ENCODE measurements at places on chromosomes 1 and 21.
A peak's percentile ranks its signal among the peaks of the same experiment; 100 is the strongest.

DNA sequence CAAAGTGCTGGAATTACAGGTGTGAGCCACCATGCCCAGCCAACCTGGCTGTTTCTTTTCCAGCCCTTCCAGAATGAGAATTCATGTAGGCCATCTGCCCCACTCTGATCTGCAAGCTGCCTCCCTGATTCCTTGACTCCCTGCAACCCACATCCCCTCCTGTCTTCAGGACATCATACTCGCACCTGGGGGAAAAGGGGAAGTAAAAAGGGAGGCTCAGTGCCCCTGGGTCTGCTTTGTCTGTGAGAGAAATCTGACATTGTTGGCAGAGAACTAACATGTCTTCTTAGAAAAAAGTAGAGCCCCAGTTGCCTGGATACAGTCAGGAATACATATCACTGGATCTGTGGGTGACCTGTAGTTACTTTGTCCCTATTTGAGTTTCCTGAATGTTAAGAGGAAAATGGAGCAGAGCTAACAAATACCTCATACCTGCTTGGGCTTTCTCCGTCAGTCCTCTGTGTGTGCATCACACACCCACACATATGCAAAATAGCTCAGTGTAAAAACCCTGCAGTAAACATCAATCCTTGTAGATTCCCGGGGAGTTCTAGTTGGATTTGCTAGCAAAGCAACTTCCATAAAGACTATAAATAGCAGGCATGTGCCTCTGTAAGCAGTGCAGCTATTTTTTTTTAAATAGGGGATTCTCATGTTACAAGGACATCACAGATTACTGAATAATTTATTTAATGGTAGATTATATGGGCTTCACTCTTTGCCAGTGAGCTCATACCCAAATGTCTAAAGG, 62.9 kb downstream of the TEX35 start:
- no peak for DNase-seq

- DNase-seq: peak; percentile 78
Observed at GRCh38 chr1:161727256-161727924, 6.0 kb downstream of the FCRLB start.

GRCh38 chr1:56446531-56447098, 132.7 kb downstream of the PLPP3 start:
- no peak for DNase-seq

DNA sequence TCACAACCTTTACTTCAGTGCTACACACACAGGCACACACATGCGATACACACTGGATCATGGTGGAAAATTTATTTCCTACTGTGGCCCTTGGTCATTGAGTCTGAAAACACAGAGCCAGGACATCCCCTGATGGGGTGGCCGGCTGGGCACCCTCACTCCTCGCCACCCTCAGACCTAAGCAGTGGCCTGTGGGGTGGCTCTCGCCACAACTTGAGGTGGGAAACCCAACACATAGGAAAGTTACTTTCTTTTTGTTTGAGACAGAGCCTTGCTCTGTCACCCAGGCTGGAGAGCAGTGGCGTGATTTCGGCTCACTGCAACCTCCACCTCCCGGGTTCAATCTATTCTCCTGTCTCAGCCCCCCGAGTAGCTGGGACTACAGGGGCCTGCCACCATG, 19.4 kb downstream of the CRYAA start:
- DNase-seq: no peak

- DNase-seq: no peak
Observed at GRCh38 chr1:8780405-8780804, 37.0 kb downstream of the RERE start.

- no peak for DNase-seq
Observed at GRCh38 chr1:218671573-218671972, 326.4 kb downstream of the TGFB2 start.

- DNase-seq: no peak
Observed at GRCh38 chr21:37367336-37367702, 746 bp downstream of the DYRK1A start.

- DNase-seq: no peak
Observed at GRCh38 chr1:157996433-157996832, 3.0 kb downstream of the KIRREL1 start.

GRCh38 chr21:34618941-34619340, 4.0 kb upstream of the RCAN1 start:
- DNase-seq: peak; percentile 21

DNA sequence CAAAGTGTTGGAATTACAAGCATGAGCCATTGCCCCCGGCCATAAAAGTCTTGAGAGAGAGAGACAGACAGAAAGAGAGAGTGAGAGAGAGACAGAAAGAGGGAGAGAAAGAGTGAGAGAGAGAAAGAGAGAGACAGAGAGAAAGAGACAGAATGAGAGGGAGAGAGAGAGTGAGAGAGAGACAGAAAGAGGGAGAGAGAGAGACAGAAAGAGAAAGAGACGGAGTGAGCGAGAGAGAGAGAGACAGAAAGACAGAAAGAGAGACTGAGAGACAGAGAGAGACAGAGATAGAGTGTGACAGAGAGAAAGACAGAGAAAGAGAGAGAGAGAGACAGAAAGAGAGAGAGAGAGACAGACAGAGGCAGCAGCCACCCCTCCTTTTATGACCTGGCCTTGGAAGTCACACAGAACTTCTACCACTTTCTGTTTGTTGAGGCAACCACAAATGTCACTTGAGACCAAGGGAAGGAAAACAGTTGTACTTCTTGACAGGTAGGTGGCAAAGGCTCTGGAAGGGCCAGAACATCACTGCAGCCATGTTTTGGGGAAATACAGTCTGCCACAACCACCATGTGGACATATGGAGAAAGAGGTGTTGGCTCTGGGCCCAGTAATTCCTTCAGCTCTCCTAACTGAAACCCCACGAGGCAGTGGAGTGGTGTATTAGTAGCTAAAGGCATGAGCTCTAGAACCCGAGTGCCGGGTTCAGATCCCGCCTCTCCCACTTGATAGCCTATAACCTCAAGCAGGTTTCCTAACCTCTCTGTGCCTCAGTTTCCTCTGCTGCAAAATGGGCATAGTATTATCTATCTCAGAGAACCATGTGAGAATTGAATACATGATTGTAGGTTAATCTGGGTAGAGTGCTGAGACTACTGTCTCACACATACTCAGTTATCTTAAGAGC, 50.6 kb downstream of the TNFRSF8 start:
- peak; percentile 36 for DNase-seq

Measured in inflammatory macrophage treated with lipopolysaccharide for 1 hour (primary cell).